ENCODE measurements at places on chromosomes 16 and 17. TPM values are rescaled to one million over a fixed set of nuclear protein-coding genes. Genes with fewer than 3 reads are reported as not detected.

GRCh38 chr17:9336817-9337216 lies 238.8 kb downstream of the STX8 start:
- H3K4me1 ChIP-seq, result no peaks in the 10 kb centered on the region
- no peak overlapping the region for H3K4me3 ChIP-seq
- H3K27ac ChIP-seq, result no peak overlapping the region
- DNase-seq, result no peak
- no peaks in the 10 kb centered on the region for H3K27me3 ChIP-seq
- H3K36me3 ChIP-seq, result no peaks in the 10 kb centered on the region

DNA sequence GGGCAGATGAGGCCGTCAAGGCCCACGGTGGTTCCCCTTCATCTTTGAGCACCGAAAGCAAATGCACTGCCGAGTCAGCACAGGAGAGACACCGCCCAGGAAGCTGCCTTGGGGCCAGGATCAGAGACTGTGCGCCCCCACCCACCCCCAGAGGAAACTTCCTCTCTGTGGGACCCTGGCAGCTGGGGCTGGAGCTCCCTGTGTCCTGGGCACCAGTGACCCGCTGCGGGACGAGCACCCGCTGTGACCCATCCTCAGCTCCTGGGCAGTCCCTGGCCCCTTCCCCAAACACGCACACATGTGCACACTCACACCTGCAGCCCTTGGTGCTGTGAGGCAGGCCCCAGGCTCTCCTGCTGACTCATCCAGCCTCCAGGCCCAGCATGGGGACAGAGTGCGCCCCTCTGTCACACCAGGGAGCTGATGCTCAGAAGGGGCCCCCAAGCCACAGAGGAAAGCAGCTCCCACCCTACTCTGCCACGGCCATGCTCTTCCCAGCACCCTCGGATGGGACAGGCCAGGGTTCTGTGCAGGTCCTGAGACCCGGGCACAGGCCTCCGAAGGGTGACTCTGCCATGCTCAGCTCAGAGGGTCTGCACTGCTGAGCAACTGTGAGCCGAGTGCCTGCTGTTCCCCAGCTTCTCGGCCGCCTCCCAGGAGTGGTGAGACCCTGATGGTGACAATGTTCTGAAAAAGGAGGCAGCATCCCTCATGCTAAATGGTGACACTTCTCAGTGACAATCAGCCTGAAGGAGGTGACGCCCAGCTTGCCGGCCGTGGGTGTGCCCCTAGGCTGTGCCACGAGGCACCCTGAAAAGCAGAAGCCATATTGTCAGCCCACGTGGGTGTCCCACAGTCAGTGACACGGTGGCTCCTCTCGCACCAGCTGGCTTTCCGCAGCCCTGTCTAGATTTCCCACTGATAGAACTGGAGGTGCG lies 3.6 kb downstream of the PIEZO1 start:
- DNase-seq, result no peak
- no peak overlapping the region for H3K4me3 ChIP-seq
- no peaks in the 10 kb centered on the region for H3K36me3 ChIP-seq
- no peak overlapping the region for H3K27ac ChIP-seq
- H3K4me1 ChIP-seq, result peaks cover 8% of the 10 kb centered on the region

The MATCAP1 gene
- total RNA-seq, result 20.5 TPM

- H3K4me1 ChIP-seq, result no peaks in the 10 kb centered on the region
- H3K27ac ChIP-seq, result no peak overlapping the region
- no peaks in the 10 kb centered on the region for H3K36me3 ChIP-seq
- H3K4me3 ChIP-seq, result no peak overlapping the region
Observed at GRCh38 chr17:45740553-45741330, 43.4 kb upstream of the CRHR1 start.

- no peaks in the 10 kb centered on the region for H3K27me3 ChIP-seq
- H3K4me1 ChIP-seq, result no peaks in the 10 kb centered on the region
- DNase-seq, result no peak
- no peak overlapping the region for H3K4me3 ChIP-seq
- no peaks in the 10 kb centered on the region for H3K36me3 ChIP-seq
Observed at GRCh38 chr16:82044585-82044911, 9.5 kb downstream of the HSD17B2 start.

The PDF gene
- 9.7 TPM for total RNA-seq

GRCh38 chr17:72386619-72387237 lies 265.9 kb downstream of the SOX9 start:
- no peaks in the 10 kb centered on the region for H3K27me3 ChIP-seq
- no peak overlapping the region for H3K4me3 ChIP-seq

GRCh38 chr17:57135789-57136291 lies 50.8 kb downstream of the AKAP1 start:
- peaks cover 12% of the 10 kb centered on the region for H3K4me1 ChIP-seq
- no peaks in the 10 kb centered on the region for H3K27me3 ChIP-seq
- no peak overlapping the region for H3K4me3 ChIP-seq
- H3K36me3 ChIP-seq, result no peaks in the 10 kb centered on the region
- H3K27ac ChIP-seq, result no peak overlapping the region
- no peak for DNase-seq

The DPEP1 gene
- total RNA-seq, result 1.6 TPM

- no peaks in the 10 kb centered on the region for H3K27me3 ChIP-seq
- no peaks in the 10 kb centered on the region for H3K36me3 ChIP-seq
- no peak for DNase-seq
- H3K4me3 ChIP-seq, result no peak overlapping the region
Observed at GRCh38 chr17:45170280-45170930, 8.7 kb downstream of the HEXIM2 start.

- H3K27me3 ChIP-seq, result no peaks in the 10 kb centered on the region
- H3K4me3 ChIP-seq, result no peak overlapping the region
- no peak overlapping the region for H3K27ac ChIP-seq
- no peaks in the 10 kb centered on the region for H3K4me1 ChIP-seq
- H3K36me3 ChIP-seq, result no peaks in the 10 kb centered on the region
Observed at GRCh38 chr16:73268366-73268993, 220.6 kb upstream of the ZFHX3 start.

DNA sequence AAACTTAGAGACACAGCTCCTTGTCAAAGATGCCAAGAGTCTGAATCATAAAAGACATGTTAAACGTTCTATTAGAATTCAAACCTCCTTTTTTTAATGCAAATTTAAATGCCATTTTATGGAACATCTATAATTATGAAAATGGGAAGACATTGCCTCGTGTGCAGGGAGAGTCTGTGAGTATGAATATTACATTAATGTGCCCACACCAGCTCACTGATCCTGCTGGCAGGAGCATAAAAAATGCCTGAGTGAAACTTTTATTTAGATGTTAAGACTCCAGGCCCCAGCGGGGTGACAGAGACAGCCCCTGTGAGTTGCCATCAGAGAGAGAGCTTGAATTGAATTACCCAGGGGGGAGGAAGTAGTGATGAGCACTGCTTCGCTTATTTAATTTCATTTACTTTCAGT lies 84.8 kb downstream of the SNX11 start:
- no peak for DNase-seq
- no peak overlapping the region for H3K4me3 ChIP-seq
- no peaks in the 10 kb centered on the region for H3K27me3 ChIP-seq
- no peaks in the 10 kb centered on the region for H3K36me3 ChIP-seq
- H3K27ac ChIP-seq, result no peak overlapping the region
- H3K4me1 ChIP-seq, result peaks cover 25% of the 10 kb centered on the region

GRCh38 chr17:7132511-7133094 lies 18.0 kb upstream of the ASGR2 start:
- no peak overlapping the region for H3K27ac ChIP-seq
- H3K4me1 ChIP-seq, result no peaks in the 10 kb centered on the region
- no peaks in the 10 kb centered on the region for H3K27me3 ChIP-seq
- no peak overlapping the region for H3K4me3 ChIP-seq
- H3K36me3 ChIP-seq, result no peaks in the 10 kb centered on the region

DNA sequence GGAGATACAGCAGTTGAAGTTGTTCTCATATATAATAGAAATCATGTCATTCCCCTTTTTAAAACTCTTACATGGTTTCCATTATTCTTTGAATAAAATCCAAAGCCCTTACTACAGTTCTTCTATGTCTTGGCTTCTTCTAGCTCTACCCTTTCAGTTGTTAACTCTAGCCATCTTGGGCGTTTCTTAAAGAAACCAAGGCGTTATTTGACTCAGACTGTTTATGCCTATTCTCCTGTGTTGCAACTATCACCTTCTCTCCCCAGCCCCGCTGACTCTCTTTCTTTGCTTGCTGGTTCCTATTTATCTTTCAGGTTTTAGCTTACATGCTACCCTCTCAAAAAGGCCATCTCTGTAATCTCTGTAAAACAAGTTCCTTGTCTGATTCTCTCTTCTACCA lies 32.7 kb downstream of the NFATC3 start:
- no peak for DNase-seq
- H3K4me3 ChIP-seq, result no peak overlapping the region
- H3K27me3 ChIP-seq, result no peaks in the 10 kb centered on the region
- no peaks in the 10 kb centered on the region for H3K4me1 ChIP-seq
- no peaks in the 10 kb centered on the region for H3K36me3 ChIP-seq

The PRSS33 gene
- total RNA-seq, result not detected
